Neural progenitor cell (in vitro differentiated cells): ENCODE measurements at places on chromosomes 7 and 10. TPM values are rescaled to one million over a fixed set of nuclear protein-coding genes. Genes with fewer than 3 reads are reported as not detected.

Gene HOXA13
- not detected in 2 replicates for total RNA-seq

Gene LLCFC1
- total RNA-seq, result not detected in 2 replicates

Gene TLL2
- 0.22 and 1.3 TPM in 2 replicates for total RNA-seq

Gene GPR85
- 1.2 and 3.0 TPM in 2 replicates for total RNA-seq

Gene TUBAL3
- total RNA-seq, result not detected in 2 replicates

Gene IRF5
- 0.22 and 0.28 TPM in 2 replicates for total RNA-seq

DNA sequence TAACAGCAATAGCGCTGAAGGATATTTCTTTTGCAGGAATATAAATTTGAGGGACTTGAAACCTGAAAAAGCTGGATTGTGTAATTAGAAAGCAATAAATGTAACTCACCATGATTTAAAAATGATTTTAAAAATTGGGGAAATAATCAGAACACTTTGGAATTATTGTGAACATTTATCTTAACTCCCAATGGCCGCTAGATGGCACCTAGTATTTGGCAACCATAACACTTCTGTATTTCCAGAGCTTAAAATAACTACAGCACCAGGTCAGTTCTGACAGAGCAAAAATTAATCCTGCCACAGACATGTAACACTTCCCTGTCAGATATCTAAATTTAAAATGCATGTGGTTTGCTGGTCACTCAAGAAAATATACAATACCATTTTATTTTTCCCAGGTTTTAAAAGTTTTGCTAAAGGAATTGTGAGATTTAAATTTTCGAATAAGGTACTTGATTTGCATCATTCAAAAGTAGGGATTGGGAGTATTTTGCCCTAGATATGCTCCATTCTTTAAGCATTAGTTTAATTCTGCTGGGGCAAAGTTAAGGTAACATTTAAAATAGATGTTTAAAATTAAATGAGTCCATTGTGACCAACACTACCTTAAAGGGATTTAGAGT, 144.5 kb downstream of the PPP1R3A start:
- peak; percentile 39 for DNase-seq
- no peaks in the 10 kb centered on the region for H3K27me3 ChIP-seq
- H3K27ac ChIP-seq, result no peak overlapping the region

- H3K36me3 ChIP-seq, result no peaks in the 10 kb centered on the region
- no peak overlapping the region for H3K27ac ChIP-seq
These were observed 201.6 kb upstream of the LRRN3 start for GRCh38 chr7:110889335-110889734.

DNA sequence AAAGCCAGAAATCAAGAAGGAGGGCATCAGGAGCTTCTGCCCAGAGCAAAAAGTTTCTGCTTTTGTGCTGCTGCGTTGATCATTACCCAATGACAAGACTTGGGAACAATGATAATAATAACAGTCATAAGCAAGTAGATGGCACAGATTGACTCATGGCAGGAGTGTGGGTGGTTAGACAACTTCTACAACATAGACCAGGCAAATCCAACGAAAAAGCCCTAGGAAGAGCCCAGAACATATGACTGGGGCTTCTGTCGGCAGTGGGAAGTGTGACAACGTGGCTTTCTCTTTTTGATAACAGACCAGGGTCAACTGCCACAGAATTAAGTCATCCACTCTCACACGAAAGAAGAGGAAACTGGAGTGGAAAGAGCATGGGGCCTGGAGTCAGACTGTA, 85.4 kb upstream of the TRIL start:
- H3K27me3 ChIP-seq, result no peaks in the 10 kb centered on the region
- H3K4me1 ChIP-seq, result peaks cover 24% of the 10 kb centered on the region
- H3K36me3 ChIP-seq, result no peaks in the 10 kb centered on the region
- no peak overlapping the region for H3K27ac ChIP-seq

DNA sequence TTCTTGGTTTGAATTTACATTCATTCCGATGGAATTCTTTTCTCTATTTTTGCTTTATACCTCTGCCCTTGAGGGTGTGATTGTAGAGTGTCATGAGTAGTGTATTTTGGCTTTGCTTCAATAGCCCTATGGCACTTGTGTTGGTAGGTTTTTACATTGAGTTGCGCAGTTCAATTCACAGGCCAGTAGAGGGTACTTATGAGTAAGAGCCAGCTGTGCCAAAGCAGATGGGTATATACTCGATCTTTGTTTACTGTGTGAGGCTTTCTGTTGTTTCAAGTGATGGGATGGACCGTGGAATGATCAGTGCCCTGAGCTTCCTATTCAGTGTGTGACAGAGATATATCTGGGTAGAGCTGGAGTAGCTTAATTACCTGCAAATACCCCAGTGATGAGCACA, 4.3 kb upstream of the AKR1C3 start:
- peak; percentile 57 for DNase-seq
- H3K27ac ChIP-seq, result no peak overlapping the region
- H3K27me3 ChIP-seq, result no peaks in the 10 kb centered on the region
- no peak overlapping the region for H3K4me3 ChIP-seq

GRCh38 chr10:80201608-80202141, 3.7 kb downstream of the ANXA11 start:
- peaks cover 29% of the 10 kb centered on the region for H3K27me3 ChIP-seq
- H3K4me3 ChIP-seq, result no peak overlapping the region
- H3K27ac ChIP-seq, result no peak overlapping the region
- DNase-seq, result no peak

GRCh38 chr7:117809958-117810357, 63.3 kb downstream of the CTTNBP2 start:
- no peak overlapping the region for H3K4me3 ChIP-seq
- peaks cover 51% of the 10 kb centered on the region for H3K4me1 ChIP-seq
- no peaks in the 10 kb centered on the region for H3K36me3 ChIP-seq
- DNase-seq, result no peak
- no peaks in the 10 kb centered on the region for H3K27me3 ChIP-seq

DNA sequence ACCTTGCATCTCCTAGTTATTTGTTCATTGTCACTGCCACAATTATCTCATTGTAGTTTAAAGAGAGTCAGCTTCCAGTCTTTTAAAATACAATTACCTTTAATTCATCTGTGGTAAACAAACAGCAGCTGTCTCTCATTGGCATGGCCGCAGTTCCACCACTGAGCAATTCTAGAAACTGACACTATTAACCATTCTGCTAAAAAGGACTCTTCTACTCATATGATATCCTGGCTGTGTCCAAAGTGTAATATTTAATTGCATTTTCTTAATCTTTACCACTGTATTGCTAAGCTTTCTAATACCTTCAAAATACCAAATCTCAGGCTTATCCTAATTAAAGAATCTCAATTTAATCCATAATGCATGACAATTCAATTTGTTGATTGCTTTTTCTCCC, 639.0 kb downstream of the AUTS2 start:
- H3K27me3 ChIP-seq, result no peaks in the 10 kb centered on the region
- peaks cover 10% of the 10 kb centered on the region for H3K4me1 ChIP-seq
- H3K4me3 ChIP-seq, result no peak overlapping the region
- no peak overlapping the region for H3K27ac ChIP-seq
- DNase-seq, result no peak

DNA sequence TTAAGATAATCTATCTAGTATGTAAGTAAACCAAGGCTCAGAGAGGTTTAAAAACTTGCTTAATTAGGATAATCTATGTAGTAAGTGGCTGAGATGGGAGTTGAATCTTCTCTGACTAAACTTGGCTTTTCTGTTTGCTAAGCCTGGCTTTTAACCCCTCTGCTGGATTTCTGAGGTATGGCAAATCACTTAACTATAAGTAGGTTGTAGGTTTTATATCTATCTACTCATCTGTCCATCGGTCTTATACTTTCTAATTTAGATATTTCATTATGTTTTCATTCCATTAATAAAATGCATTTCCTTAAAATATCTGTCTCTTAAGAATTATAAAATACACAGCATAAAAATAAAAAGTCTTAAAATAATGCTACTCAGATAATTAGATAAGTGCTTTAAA, 59.4 kb downstream of the ST7 start:
- H3K36me3 ChIP-seq, result no peaks in the 10 kb centered on the region
- no peak overlapping the region for H3K4me3 ChIP-seq
- H3K4me1 ChIP-seq, result no peaks in the 10 kb centered on the region

GRCh38 chr10:126350216-126350992, 37.9 kb downstream of the ADAM12 start:
- DNase-seq, result no peak
- H3K4me3 ChIP-seq, result no peak overlapping the region
- H3K27ac ChIP-seq, result no peak overlapping the region
- H3K4me1 ChIP-seq, result peaks cover 14% of the 10 kb centered on the region
- H3K27me3 ChIP-seq, result no peaks in the 10 kb centered on the region

GRCh38 chr10:128865436-128866195, 601.4 kb upstream of the MGMT start:
- H3K4me1 ChIP-seq, result peaks cover 5% of the 10 kb centered on the region
- no peak for DNase-seq
- no peaks in the 10 kb centered on the region for H3K27me3 ChIP-seq
- H3K36me3 ChIP-seq, result no peaks in the 10 kb centered on the region
- H3K27ac ChIP-seq, result no peak overlapping the region

DNA sequence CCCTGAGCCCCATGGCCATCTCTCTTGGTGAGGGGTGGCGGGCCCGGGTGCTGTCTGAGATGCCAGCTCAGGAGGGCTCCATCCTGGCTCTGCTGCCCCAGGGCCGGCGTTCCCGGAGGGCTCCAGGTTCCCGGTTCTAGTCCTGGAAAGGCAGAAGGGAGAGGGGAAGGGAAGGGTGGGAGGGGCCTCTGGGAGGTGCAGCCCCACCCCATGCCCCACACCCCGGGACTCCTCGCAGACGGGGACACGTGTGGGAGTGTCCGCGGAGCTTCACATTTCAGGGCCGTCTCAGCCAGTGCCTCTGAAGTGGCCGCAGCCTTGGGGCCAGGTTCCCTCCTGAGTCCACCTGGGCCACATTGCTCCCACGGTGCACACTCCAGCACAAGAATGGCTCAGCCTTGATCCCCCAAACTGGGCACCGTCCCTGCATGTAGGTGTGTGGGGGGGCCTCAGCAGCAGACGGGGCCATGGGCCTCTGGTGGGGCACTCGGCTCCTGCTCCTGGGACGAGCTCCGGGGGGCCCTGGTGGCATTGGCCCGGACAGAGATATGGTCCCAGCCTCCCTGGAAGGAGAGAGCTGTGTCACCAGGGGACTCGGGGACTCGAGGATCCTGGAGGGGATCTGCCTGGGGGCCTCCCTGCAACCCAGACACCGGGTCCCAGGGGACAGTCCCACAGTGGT, 5.8 kb downstream of the BHLHA15 start:
- no peak for DNase-seq
- H3K27ac ChIP-seq, result no peak overlapping the region
- H3K36me3 ChIP-seq, result no peaks in the 10 kb centered on the region
- H3K4me3 ChIP-seq, result no peak overlapping the region

DNA sequence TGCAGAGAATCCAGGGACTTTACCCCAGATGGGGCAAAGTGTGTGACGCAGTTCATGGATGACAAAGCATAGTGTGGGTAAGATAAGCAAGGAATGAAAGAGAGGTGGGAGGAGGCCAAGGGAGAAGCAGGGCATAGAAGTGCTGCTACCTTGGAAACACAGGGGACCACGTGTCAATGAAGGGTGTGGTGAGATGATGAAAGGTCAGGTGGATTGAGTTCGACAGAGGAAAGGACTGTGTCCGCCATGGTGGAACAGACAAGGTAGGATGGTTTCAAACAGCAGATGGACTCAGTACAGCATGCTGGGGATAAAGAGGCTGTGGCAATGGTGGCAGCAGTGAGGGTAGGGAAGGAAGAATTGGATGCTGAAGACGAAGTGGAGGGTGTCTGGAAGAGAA, 32.7 kb downstream of the MEST start:
- H3K4me1 ChIP-seq, result no peaks in the 10 kb centered on the region
- no peak overlapping the region for H3K4me3 ChIP-seq
- DNase-seq, result no peak
- no peaks in the 10 kb centered on the region for H3K27me3 ChIP-seq
- H3K27ac ChIP-seq, result no peak overlapping the region
- no peaks in the 10 kb centered on the region for H3K36me3 ChIP-seq

GRCh38 chr7:139127648-139128047, 18.1 kb upstream of the ZC3HAV1 start:
- H3K27me3 ChIP-seq, result peaks cover 30% of the 10 kb centered on the region
- H3K27ac ChIP-seq, result no peak overlapping the region
- H3K36me3 ChIP-seq, result no peaks in the 10 kb centered on the region
- no peaks in the 10 kb centered on the region for H3K4me1 ChIP-seq
- no peak overlapping the region for H3K4me3 ChIP-seq

DNA sequence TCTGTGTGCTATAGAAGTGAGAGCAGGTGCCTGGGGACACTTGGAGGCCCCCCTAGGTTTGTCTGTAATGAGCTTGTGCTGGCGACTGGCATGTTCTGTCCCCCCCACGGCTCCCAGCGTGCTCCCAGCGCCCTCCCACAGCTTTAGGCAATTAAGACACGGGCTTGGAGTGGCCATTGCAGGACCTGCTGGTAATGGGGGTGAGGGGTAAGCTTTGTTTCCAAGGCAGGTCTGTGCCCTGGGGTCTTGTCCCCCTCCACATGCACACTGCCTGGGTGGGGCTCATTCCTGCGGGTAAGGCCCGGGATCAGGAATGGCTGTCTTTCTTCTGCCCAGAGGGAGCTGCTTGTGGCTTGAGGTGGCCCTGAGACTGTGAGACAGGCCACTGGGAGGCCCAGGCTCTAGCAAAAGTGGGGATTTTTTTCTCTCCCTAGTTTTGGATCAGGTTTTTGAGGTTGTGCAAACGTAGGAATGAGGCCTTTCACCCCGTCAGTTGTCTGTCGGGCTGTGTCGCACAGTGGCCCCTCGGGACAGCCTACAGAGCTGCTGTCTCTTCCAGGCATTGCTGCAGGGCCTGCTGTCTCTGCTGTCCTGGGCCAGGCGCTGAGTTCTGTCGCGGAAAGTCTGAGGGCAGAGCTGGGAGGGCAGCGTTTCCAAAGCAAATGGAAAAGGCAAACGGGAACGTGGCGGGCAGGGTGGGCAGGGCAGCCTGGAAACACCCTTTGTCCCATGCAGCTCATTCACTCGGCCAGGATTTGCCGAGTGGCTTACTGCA, 107.4 kb downstream of the LHPP start:
- no peaks in the 10 kb centered on the region for H3K36me3 ChIP-seq
- no peaks in the 10 kb centered on the region for H3K27me3 ChIP-seq
- no peak overlapping the region for H3K27ac ChIP-seq
- no peak overlapping the region for H3K4me3 ChIP-seq
- peak; percentile 26 for DNase-seq
